ENCODE measurements at places on chromosomes 7 and 10.
A peak's percentile ranks its signal among the peaks of the same experiment; 100 is the strongest.

DNA sequence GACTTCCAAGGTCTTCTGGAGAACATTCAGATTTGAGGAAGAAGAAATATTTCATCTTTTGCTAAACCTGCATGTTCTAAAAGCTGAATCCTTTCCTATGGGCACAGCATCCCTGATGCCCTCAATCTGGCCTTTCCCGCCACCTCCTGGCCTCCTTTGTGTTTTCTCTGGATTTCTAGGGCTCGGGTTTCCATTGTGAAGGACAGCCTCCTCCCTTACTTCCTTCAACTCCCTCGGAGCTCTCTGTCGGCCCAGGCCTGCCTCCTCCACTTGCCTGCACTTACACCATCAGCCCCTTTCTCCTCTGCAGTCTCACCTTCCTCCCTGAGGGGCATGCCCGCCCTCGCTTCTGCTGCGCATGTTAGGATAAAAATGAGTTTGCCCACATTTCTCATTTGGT lies 75.4 kb downstream of the WIPF3 start:
- DNase-seq = no peak

DNA sequence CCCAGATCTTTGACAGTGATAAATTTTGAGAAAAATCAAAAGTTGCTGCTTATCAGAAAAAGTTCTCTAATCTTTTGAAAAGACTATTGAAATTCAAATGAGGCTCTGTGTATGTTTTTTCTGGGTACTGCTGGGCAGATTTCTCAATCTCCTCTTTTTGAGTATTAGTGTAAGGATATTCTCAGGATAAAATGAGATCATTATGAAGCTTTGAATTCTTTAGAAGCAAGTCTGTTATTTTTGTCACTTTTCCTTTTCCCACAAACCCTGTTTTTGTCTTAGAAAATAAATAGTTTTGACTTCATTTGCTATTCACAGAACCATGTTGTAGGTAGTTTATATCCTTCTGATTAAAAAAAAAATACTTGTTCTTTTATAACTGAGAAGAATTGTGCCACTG lies 7.9 kb downstream of the STAM start:
- DNase-seq = no peak

DNA sequence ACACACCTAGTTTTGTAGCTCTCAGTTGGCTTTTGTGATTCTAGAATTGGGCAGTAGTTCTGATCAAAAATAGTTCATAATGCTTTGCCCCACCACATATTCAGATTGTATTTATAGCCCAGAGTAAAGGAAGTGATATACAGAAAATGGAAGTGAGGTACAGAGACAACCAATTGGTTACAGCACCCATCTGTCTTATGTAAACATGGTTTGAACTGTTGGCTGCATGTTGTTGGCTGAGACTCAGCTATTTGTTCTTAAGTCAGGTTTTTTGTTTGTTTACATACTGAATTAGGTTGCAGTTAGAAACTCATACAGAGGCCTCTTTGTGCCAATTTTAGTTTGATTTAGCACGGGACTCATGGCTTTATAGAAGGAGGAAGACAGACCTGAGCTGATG lies 158.9 kb upstream of the GPR26 start:
- no peak for DNase-seq

DNA sequence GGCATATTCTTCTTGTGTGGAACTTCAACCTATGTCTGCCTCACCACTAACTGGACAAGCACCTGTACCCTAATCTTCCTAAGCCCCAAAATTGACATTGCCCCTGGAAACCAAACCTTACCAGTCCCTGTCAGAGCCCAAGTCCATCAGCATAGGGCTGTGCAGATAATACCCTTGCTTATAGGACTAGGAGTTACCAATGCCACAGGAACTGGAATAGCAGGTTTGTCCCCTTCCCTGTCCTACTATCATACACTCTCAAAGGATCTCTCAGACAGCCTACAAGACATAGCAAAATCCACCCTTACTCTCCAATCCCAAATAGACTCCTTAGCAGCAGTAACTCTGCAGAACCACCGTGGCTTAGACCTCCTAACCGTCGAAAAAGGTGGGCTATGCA lies 19.8 kb downstream of the ZNF107 start:
- no peak for DNase-seq

GRCh38 chr10:52472406-52473146 lies 158.5 kb downstream of the DKK1 start:
- DNase-seq = no peak

- DNase-seq = peak; percentile 76
These were observed 14.9 kb upstream of the TES start for GRCh38 chr7:116195451-116195850.

DNA sequence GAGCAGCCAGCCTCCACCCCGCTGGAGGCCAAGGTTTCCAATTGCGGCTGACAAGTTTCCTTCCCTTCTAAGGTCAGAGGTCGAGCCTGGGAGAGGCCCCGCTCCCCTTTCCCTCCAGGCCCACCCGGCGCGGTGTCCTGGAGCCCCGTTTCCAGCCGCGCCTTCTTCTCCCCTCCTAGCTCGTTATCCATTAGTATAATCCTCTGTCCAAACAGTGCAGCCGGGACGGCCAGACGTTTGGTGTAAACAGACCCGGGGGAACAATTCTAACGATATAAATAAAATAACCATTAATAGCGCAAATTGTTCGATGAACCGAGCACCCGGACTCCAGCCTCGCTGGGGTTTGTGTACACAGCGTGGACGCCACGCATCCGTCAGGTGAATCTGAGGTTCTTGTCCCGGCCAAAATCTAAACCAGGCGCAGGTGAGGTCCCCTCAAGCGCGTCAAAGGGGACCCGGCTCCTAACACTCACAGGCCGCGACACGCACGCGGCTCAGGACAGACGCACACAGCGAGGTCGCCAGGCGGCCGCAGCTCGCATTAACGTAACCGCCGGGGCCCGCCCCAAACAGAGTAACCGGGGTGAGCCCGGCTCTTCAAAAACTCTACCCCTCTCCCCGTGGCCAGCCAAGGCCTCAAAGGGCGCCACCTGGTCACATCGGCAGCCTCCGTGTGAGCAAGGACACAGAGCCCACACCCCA lies 10.8 kb upstream of the NKX2-3 start:
- no peak for DNase-seq

GRCh38 chr10:87976101-87976743 lies 112.8 kb downstream of the PTEN start:
- DNase-seq = peak; percentile 11

DNA sequence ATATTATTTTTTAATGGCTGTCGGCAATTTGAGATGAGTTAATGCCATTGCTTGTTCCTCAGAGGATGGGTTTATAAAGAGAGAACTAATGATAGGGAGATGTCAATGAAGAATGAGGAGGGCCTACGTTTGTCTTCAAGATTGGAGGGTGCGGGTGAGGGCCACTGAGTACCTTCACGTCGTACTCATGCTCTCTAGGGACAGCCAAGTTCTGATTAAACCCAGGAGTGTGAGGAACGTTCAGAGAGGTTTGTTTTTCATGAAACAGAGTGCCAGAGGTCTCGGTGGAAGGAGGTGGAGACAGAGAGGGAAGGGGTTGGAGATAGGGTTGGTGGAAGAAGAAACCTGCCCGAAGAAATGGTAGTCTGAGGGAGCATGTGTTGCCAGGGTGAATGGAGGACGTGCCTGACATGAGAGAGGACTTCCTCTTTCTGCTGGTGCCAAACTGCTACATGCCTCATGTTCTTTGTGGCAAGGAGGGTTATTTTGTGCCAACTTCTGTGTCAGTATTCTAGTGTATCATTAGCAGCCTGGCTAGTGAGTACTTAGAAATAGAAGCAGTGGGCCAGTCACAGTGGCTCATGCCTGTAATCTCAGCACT lies 8.9 kb downstream of the DHTKD1 start:
- DNase-seq = no peak

- DNase-seq = no peak
These were observed 10.3 kb upstream of the MUC17 start for GRCh38 chr7:101009629-101010028.

GRCh38 chr7:21939858-21940372 lies 5.8 kb downstream of the CDCA7L start:
- no peak for DNase-seq

DNA sequence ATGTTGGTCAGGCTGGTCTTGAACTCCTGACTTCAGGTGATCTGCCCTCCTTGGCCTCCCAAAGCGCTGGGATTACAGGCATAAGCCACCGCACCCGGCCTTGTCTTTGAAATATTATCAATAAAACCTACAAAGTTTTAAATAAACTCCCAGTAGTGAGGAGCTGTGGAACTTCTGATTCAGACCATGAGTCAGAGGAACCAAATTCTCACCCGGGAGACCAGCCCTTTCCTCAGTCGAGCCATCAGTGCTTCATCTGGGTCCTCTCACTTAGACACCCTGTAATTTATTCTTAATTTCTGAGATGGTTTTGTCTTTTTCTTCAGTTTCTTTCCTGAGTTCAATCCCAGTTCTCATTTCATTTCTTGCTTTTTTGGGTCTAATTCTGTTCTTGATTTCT lies 68.6 kb downstream of the DYNC2I1 start:
- peak; percentile 23 for DNase-seq

- DNase-seq = no peak
These were observed 110.6 kb upstream of the PRR15 start for GRCh38 chr7:29453021-29453420.

DNA sequence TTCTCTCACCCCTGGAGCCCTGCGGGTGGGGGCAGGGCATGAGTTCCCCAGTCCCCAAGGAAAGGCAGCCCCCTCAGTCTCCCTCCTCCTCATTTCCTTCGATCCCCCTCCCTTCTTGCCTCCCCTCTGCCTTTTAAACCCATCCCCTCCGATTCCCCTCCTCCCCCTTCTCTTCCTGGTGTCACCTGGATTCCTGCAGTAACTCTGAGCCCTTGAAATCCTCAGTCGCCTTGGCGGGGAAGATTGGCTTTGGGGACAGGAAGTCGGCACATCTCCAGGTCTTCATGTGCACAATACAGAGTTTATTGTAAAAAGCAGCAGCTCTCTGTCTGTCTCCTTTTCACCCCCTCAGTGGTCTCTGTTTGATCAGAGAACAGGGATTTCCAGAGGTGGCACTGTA lies 1.3 kb upstream of the MUC12 start:
- DNase-seq = no peak

- DNase-seq = no peak
These were observed 27.4 kb downstream of the ADAMTS14 start for GRCh38 chr10:70699659-70700174.

DNA sequence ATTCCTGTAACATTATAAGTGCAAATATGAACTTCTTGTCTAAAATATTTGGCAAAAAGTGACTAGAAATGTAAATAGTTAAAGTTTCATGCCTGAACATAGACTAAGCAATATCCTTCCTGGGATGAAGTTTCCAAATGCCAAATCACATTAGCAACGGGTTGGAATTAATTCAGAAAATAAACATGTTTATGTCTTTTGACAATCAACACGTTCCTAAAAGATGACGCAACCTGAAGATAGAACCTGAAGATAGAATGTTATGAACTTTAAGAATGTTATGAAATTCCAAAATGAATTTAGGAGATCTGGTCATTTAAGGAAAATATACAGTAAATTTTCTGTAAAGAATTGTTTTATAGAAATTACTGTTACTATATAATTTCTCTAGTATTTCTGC lies 9.2 kb downstream of the LAMB4 start:
- DNase-seq = no peak

GRCh38 chr10:128025437-128025836 lies 100.8 kb downstream of the MKI67 start:
- DNase-seq = no peak

- no peak for DNase-seq
These were observed 5.1 kb downstream of the ITPRIP start for GRCh38 chr10:104333032-104333727.

GRCh38 chr7:138822867-138823535 lies 25.0 kb upstream of the ATP6V0A4 start:
- DNase-seq = no peak

- no peak for DNase-seq
These were observed 29.7 kb downstream of the PLPP4 start for GRCh38 chr10:120486671-120487205.

DNA sequence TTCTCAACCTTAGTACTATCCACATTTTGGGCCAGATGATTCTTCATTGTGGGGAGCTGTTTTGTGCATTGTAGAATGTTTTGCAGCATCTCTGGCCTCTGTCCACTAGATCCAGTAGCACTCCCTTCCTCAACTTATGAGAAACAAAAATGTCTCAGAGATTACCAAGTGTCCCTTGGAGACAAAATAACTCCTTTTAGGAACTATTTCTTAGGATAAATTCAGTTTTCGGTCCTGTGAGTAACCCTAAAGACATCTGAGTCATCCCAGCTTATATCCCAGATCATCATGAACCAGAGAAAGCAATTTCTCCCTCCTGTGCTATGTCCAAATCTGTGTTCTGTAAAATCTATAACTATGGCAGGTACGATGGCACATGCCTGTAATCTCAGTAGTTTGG lies 266.6 kb upstream of the PHYHIPL start:
- DNase-seq = no peak

- peak; percentile 27 for DNase-seq
These were observed 403.7 kb upstream of the ZMIZ1 start for GRCh38 chr10:78664929-78665553.

DNA sequence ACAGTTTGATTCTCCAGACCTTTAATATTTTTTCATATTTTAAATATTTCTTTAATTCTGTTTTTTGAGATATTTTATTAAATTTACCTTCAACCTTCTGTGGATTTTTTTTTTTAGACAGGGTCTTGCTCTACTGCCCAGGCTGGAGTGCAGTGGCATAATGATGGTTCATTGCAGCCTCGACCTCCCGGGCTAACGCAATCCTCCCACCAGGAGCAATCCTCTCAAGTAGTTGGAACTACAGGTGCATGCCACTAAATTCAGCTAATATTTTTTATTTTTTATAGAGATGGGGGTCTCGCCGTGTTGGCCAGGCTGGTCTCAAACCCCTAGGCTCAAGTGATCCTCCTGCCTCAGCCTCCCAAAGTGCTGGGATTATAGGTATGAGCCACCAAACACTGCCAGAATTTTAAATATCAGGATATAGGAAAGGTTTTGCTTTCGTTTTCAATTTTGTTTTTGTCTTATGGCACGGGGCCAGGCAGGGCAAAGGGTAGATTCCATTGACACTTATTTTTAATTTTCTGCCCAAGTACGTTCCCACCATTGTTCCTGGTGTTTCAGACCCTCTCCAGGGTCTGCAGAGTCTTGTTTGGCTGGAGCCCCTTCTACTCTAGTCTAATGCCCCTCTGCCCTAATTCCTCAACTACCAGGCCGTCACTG lies 1.2 kb downstream of the TACC2 start:
- no peak for DNase-seq

- no peak for DNase-seq
These were observed 38.8 kb upstream of the NRP1 start for GRCh38 chr10:33373263-33373662.

DNA sequence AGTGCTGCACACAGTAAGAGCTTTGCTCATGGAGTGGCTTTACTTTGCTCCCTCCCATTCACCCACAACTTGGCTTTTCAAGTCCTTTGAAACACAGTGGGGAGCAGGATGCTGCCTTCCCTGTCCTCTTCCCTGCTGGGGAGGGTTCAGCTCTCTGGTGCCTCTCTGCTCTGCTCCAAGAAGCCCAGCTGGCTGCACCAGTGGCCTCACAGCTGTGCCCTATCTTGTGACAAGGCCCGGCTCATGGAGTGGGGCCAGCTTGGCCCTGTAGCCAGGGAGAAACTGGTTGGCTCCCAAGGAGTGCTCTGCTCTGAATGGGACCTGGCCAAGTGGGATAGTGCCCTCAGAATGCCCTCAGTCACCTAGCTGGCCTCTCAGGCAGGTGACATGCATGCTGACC lies 212.3 kb upstream of the ZMIZ1 start:
- no peak for DNase-seq

Measured in brain microvascular endothelial cell (primary cell).